ENCODE measurements at places on chromosomes 1 and 21.

- no peak for DNase-seq
Measured at GRCh38 chr1:172939475-172939874, 111.3 kb downstream of the TNFSF18 start.

GRCh38 chr1:227244339-227245118, 73.8 kb downstream of the CDC42BPA start:
- DNase-seq, result no peak

DNA sequence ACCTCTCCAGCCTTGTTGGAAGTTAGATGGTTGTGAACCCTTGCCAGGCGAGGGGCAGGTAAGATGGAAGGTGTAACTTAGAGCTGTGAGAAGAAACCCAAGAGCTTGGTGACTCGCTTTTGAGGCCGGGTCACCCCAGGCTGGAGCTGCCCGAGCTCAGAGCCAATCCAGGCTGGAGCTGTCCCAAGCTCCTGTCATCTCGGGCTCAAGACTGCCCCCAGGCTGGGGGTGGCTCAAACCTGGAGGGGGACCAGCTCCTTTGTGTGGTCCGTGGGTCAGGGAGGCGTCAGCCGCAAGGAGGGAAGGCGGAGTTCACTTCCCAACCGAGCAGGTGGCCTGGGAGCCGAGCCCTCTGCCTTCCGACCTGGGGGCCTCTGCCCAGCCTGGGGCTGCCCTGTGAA, 2.0 kb downstream of the HUNK start:
- DNase-seq, result no peak

- DNase-seq, result peak; percentile 74
Measured at GRCh38 chr1:204408074-204408507, 3.5 kb downstream of the PPP1R15B start.

GRCh38 chr21:14533499-14534428, 12.4 kb downstream of the SAMSN1 start:
- DNase-seq, result no peak

GRCh38 chr1:174005032-174005431, 17.1 kb downstream of the RC3H1 start:
- peak; percentile 90 for DNase-seq

- no peak for DNase-seq
Measured at GRCh38 chr1:203517426-203518110, 23.6 kb downstream of the OPTC start.

DNA sequence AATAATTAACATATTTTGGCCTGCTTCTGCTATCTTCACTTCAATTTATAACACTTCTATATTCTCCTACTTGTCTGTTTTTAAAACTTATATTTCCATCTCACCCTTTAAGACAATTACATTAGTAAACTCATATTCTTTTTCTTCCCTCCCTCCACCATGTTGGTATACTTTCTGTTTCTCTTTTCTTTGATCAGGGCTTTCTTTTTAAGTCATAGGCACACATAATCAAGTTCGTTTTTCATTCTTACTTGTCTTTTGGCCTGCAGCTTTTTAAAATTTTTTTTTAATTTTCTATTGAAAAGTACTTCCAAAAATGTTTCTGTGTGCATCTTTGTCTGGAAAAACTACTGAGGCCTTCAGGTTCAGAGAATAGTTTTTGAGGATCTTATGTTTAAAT, 2.3 kb downstream of the PYHIN1 start:
- no peak for DNase-seq

GRCh38 chr1:48472638-48473037, 634 bp upstream of the SPATA6 start:
- no peak for DNase-seq

GRCh38 chr1:24659993-24660665, 17.0 kb downstream of the SRRM1 start:
- no peak for DNase-seq

GRCh38 chr1:84603223-84603622, 29.0 kb upstream of the CTBS start:
- DNase-seq, result no peak

GRCh38 chr1:6538956-6539355, 15.4 kb downstream of the NOL9 start:
- DNase-seq, result no peak

GRCh38 chr1:231420959-231421545, 1.0 kb downstream of the EGLN1 start:
- peak; percentile 55 for DNase-seq

DNA sequence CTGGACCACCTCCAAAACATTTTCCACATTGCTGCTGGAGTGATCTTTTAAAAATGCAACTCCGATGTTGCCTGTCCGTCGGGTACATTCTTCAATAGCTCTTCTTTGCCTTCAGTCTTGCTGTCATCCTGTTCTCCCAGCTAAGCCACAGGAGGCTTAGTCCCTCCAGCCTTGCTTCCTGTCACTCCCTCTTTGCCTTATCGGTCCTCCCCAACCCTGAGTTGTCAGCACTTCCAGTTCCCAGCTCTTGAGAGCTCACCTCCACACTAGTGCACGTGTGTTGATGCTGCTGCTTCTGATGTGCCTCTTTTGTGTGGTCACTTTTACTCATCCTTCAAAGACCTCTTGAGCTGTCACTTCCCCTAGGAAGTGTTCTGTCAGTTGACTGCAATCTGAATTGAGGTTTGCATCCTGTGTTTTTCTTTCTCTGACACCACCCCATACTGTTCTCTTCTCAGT, 15.3 kb downstream of the UCK2 start:
- no peak for DNase-seq

DNA sequence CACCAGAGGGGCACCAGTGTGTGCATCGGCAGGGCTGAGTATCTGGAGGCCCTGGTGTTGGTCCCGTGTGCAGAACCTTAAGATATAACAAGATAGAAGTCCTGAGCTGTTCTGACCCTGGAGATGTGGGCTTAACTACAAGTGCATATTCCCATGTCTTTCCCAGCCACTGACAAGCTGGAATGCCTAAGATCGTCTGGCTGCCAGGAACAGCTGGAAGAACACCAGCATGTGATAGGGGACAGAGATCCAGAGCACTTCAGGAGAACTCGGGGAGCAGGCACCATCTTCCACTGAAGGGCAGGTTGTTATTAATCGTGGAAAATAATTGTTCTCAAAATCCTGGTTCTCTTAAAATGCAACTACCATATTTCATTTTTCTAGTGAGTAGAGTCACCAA, 419.9 kb upstream of the RUNX1 start:
- no peak for DNase-seq

DNA sequence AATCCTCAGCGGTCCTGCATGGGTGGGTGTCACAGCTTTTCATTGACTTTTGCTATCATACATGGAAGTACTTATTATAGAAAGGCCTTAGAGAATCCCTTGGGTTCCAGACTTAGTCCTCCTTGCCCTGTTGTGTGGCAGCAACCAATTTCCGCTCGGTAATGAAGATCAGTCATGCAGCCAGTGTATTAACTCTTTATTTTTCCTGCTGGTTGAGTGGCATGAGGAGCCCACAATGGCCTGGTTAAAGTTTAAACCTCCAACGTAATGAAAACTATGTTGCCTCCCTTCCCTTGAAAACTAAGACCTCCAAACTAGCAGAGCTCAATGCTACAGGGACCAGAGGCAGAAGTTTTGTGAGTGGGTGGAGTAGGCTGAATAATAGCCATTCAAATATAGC, 20.0 kb downstream of the CITED4 start:
- no peak for DNase-seq

DNA sequence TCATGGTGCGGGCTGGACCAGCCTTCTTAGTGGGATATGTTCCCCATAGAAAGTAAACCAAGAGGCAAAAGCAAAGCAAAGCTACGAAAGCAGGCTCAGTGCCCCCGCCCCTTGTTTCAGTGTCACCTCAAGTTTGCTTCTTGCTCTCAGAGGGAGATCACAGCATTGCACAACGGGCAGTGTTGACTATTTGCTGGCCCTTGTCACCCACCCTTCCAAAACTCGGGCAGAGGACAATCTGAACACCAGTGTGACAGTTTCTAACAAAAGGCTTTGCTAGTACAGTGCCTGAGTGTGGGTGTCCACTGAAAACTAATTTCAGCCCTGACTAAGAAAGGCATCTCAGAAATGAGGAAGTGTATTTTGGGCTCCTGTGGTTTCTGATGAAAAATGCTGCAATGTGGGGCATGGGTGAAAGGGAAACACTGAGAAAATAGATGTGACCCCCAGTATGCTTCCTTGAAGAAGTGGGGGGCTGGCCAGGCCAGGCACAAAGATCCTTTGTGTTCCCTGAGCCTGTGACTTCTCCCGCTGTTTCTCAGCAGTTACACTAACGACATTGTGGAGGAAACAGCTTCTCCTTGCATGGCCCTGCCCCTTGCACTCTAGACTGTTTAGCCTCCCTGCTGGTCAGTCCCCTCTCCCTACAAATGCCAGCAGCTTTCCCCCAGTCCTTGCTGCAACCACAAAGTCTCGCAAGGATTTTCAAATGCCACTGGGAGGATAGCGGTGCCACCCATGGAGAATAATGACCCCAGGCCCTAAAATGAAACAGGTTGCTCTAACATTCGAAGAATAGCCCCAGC, 33.3 kb upstream of the KCNE1 start:
- no peak for DNase-seq

GRCh38 chr1:115306146-115306545, 31.9 kb downstream of the NGF start:
- no peak for DNase-seq

- DNase-seq, result no peak
Measured at GRCh38 chr21:42309753-42310213, 5.4 kb downstream of the TFF3 start.

DNA sequence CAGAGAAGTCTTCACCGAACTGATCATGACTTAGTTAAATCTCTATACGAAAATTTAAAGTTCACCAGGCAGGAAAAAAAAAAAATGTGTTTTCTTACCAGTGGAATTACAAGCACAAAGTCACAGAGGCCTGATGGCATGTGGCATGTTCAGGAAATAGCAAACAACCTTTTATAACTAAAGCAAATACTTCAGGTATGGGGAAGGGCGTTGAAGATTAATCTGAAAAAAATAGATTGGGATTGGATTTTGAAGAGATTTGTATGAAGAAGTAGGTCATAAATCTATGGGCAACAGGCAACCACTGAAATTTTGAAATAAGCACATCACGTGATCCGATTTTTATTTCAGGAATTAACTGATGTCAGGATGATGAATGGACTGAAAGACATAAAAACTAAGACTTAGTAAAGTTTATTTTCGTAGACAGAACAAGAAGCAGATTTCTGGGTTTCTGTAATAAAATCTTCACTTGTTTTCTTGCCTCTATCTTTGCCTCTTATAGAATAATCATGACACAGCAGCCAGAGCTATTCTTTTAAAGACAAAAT, 295.9 kb upstream of the ADGRL4 start:
- DNase-seq, result no peak

DNA sequence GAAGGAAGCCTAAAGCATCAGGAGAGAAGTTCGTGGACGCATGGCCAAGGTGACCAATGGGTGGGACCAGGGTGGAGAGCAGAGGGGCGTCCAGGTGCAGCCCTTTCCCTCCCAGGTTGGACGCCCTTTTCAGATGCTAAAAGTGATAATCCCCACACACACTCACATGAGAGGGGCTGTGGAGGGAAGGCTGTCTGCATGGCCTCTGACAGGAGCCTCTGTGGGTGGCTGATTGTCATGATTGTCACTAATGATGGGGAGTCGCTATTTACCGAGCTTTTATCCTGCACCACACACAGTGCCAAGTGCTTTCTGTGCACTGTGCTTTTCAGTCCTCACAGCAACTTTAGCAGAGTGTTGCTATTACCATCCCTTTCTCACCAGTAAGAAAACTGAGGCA, 27.1 kb upstream of the C1QA start:
- DNase-seq, result no peak

- peak; percentile 87 for DNase-seq
Measured at GRCh38 chr21:44710756-44711326, 531 bp downstream of the TSPEAR start.

DNA sequence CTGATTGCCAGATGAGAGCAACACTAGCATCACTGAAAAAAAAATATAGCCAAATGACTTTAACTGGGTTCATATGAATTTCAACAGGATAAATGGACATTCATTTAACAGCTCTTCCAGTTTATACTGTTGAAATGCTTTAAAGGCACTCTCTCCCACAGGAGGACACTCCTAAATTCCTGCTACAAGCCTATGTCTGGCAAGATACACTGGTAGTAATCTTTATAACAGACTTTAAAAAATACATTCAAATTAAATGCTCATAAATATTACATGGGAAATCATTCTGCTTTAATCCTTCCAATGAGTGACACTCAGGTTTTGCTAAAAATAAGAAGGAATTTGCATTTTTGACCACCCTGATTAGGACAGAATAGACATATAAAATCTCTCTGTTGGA, 526.7 kb upstream of the ADAMTS5 start:
- DNase-seq, result no peak

DNA sequence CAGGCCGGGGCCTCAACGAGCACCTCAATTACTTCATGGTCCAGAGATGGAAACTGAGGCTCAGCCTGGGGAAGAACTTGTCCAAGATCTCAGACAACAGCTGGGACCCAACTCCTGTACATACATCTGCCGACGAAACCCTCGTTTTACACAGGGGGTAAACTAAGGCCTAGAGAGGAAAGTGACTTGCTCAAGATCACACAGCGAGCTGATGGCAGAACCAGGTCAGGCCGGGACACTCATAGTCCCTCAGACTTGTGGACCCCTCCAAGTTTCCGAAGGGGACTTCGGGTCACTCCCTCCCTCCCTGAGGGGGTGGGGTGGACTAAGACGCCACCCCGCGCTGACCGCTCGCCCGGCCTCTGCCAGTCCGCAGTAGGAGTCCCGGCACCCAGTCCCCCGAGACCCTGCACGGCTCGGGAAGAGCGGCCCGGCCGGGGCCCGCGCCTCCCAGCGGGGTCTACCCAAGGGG, 430 bp downstream of the WASF2 start:
- DNase-seq, result peak; percentile 37

All from NCI-H2171 treated with DMSO at 0.1 percent for 48 hours (cell line).